ENCODE measurements at places on chromosomes 6 and 20. TPM values are rescaled to one million over a fixed set of nuclear protein-coding genes. Genes with fewer than 3 reads are reported as not detected.

The C6orf118 gene
- not detected for total RNA-seq

DNA sequence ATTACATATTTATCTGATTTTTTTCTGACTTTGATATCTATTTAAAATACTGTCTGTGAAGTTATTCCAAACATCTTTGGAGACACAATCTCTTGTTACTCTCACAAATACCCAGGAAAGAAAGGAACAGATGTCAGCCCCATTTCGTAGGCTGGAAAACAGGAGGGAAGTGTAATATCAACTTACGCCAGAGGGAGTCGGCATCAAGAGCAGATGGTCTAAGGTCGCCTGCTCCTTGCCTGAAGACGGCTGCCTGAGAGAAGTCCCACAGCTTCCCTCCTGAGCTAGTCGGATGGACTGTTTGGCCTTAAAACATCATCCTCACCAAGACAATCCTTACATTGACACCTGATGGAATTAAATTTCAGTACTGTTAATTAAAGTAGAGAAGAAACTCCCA is 13.4 kb downstream of the CST7 start:
- no peak for DNase-seq

- DNase-seq, result no peak
Observed at GRCh38 chr20:46200582-46201570, 82.8 kb downstream of the CD40 start.

- no peak for DNase-seq
Observed at GRCh38 chr20:43681468-43681942, 14.6 kb downstream of the MYBL2 start.

DNA sequence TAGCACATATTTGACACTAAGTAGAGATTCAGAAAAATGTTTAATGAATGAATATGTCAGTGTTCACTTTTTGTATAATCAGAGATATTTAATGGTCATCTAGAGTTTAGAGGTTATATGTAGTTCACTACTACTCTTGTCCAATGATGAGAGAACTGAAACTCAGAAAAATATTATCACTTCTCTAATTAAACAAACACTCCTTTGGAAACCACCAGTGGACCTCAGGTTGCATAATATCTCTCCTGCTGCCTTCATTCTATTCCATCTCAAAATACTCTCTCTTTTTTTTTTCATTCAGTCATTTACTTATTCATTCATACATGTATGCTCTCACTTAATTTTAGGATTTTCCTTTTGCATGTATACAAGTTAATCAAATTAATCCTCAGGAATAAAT is 423.1 kb upstream of the RNF217 start:
- DNase-seq, result no peak

The GABRR1 gene
- not detected for total RNA-seq

- DNase-seq, result no peak
Observed at GRCh38 chr6:86535100-86535499, 402.2 kb upstream of the HTR1E start.

GRCh38 chr6:128696691-128697689 is 176.6 kb upstream of the PTPRK start:
- DNase-seq, result no peak

DNA sequence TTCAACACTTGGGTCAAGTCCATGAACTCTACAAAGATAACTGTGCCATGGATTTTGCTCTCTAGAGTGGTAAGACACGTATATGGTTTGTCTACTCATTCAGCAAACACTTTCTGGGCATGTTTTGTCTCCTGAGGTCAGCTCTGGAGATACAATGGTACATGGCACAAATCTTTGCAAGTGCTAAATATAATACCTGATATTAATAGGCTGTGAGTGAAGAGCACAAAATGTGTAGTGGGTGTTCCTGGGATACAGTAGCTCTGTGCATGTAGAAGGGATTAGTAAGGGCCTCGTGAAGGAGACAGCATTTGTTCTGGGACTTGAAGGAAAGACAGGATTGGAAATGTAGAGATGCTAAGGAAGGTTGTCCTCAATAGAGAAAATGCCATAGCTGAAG is 360.9 kb downstream of the BCKDHB start:
- DNase-seq, result no peak

The GSTA2 gene
- total RNA-seq, result not detected

GRCh38 chr20:1232286-1233111 is 6.7 kb downstream of the RAD21L1 start:
- DNase-seq, result no peak

The WFDC5 gene
- not detected for total RNA-seq

DNA sequence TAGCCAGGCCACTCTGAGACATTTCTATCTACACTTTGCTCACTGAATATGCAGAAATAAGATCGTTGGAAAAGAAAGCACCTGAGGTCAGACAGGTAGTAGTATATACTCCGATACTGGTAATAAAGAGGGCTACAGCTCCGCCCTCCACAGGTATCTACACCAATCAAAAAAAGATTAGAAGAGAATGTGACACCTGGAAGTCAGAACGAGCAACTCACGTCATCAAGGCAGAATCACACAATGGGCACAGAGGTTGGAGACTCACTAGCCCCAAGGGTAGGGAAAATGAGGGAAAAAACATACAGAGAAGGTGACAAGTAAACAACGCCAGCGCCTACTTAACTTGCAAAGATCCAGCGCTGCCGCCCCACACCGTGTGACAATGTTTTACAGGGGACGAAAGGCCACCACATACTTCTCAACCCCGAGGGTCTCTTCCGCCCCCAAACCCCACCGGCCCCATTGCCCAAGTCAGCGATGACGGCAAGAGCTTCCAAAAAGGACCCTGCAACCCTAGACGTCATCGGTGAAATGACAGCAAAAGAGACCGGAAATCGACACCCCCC is 653 bp downstream of the LMBRD1 start:
- DNase-seq, result peak; percentile 48

DNA sequence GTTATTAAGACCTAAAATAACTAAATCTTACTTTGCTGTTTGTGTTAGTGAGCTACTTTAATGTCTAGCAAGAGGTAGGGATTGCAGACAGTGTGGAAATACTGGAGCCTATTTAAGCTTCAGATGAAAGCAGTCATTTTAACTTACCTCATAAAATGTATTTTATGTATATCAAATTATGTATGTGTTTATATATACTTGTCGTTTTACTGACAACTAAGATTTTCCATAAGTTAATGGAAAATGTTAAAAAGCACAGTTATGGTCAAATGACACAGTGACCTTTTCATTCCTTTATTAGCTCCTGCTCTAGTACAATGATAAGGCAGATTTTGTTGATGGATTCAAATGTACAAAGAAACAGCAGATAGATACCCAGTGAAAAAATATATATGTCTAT is 34.6 kb downstream of the QKI start:
- DNase-seq, result no peak

DNA sequence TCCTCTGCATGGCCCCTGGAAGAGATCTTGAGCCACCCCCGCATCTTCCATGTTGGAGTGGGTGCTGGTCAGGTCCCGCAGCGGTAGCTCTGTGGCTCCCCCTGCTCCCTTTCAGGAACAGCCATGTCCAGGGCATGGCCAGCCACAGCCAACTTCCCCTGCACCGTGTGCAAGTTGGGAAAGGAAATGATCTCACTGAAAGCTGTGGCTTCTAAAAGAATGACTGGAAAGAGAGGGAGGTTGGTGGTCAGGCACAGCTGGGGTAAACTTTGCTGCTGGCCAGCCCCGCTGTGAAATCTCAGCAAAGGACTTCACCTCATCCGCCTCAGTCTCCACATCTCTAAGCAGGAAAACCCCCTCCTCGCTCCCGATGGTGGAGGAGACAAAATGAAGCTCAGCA is 153.6 kb upstream of the CST7 start:
- no peak for DNase-seq

The HLA-DQB1 gene
- total RNA-seq, result 5.4 TPM

DNA sequence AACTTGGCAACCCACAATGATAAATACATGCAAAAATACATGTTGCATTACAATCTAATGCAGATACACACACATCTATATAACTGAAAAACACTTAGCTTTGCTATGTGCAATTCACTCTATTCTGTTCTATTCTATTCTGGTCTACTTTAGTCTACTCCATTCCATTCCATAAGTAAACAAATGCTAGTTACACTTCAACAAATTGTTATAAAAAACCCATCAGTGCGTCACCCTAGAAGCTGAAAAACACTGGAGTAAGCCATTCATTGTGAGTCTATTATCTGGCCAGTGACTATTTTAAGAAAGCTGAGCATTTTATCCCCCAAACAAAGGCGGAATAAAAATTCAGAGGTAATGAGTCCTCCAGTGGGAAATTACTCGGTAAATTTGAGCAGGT is 315.7 kb upstream of the EPHA7 start:
- no peak for DNase-seq

DNA sequence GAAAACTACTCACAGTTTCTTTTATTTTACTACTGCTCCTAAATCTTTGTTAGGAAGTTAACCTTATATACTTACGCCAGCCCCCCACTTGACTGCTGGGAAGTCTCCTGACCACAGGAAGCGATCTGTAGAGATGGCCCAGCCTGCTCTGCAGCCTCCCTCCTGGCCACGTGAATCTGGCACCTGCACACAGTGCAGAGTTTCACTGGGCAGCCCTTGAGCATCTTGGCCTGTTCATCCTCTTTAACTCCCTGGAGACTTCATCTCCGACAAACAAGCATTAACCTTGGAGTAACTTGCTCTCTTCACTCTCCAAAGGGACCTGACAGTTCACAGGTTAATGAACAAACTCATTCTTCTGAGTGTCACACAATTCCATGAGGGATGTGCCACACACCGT is 294.1 kb downstream of the BTBD9 start:
- DNase-seq, result no peak

All from breast epithelium (tissue), 4 donors.